Renal cortex interstitium (tissue), 15 donors: ENCODE measurements at places on chromosomes 2 and 18.

- no peak for DNase-seq
These were observed 1110.3 kb upstream of the KLHL29 start for GRCh38 chr2:22274661-22275060.

- DNase-seq, result no peak
These were observed 39.5 kb downstream of the SPATS2L start for GRCh38 chr2:200345975-200346374.

GRCh38 chr2:70995426-70995729, 705 bp upstream of the TEX261 start:
- DNase-seq, result no peak

GRCh38 chr18:49591271-49591670, 29.4 kb downstream of the LIPG start:
- DNase-seq, result no peak

- no peak for DNase-seq
These were observed 21.6 kb downstream of the GPR55 start for GRCh38 chr2:230903231-230904150.

DNA sequence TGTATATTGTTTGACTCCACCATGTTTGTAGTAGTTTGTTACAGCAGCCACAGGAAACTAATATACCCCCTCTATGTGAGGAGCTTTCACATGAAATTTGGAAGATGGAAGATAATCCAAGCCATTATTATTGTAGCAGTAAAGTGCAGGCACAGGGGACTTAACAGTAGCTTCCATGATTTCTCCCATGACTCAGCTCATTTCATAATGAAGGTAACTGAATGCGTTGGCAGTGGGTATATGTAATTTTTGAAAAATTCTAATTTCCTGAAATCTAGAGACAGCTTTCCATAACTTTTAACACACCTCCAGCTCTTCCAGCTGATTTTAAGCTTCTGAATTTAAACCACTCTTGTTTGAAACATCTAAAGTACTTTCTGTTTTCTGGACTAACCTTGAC, 181.2 kb downstream of the NR4A2 start:
- no peak for DNase-seq

DNA sequence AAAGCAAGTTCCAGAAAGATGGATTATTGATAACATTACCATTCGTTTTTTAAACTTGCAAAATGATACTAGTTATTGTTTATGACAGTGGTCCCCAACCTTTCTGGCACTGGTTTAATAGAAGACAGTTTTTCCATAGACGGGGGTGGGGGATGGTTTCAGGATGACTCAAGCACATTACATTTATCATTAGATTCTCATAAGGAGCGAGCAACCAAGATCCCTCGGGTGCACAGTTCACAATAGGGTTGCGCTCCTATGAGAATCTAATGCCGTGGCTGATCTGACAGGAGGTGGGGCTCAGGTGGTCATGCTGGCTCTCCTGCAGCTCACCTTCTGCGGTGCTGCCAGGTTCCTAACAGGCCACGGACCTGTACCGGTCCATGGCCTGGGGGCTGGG, 86.2 kb downstream of the BCL2 start:
- no peak for DNase-seq

DNA sequence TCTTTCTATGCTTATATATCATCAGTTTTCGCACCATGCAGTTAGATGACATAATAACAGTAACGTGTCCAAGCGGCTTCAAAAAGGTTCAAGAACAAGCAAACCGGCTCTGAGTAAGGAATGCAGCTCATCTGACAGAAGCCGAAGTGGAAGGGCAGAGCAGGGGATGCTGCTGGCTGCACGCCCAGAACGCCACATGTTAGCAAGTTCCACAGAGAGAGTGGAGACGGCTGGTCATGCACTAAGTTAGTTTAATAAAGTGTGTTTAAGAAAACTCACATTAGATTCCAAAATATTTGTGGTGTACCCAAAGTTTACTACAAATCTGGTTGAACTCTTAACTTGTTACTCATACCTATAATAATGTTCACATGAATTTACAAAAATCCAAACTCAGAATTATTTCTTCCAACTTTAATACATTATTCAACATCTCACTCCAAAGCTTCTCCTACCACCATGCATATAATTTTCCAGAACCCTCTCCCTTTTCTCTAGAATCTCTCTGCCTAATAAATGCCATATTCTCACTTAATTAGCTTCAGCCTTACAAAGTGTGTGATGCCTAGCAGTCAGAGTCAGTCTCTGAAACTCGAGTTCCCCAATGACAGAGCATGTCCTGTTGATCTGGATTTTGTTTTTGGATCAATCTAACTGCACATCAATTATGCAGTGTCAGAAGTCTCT, 170.0 kb downstream of the DNAH7 start:
- peak; percentile 65 for DNase-seq

DNA sequence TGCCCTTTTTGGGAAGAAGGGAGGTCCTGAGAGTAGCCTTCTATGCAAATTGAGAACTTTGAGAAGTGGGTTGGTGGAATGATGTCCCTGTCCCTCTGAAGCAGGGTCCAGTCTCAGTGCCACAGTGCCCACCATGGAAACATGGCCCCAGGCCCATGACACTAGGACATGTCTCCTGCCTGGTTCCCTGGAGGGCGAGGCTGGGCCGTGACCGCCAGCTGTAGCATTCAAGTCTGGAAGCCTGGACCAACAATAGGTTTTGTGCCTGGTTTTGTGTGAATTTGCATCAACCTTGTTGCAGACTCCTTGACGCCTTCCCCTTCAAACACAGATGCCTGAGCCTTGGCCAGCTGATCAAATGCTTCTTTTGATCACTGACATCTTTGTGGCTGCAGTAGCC, 27.5 kb downstream of the ARID5A start:
- no peak for DNase-seq

DNA sequence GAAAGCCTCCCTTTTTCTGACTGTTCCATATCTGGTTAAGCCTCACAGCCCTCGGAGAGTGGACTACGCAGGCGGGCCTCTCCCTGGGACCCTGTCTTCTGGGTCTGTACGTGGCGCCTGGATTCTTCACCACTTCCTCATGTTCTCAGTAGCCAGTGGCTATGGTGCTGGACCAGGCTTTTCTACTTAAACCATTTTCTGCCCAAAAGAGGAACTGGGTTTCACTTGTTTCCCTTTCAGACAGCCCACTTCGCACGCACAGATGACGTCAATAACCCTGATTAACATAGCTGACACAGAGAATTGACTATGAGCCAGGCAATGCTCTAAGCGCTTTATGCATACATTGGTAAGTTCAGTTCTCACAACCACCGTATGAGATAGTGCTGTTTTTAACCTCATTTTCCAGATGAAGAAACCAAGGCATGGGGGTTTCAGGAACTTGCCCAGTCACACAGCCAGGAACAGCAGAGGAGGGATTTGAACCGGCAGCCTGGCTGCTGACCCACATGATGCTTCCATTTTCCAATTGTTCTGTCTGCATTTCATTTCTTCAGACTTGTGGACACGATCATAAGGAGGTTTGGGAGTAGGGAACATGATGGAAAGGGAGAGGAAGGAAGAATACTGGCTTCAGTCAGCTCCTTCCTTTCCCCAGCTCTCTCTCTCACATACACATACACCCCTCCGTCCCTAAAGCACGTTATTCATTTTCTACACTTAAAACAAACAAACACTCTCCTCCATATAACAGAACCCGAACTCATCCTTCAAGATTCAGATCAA, 41.7 kb downstream of the MYOM1 start:
- no peak for DNase-seq

GRCh38 chr2:179917272-179917671, 55.9 kb upstream of the ZNF385B start:
- no peak for DNase-seq

- no peak for DNase-seq
These were observed 473.3 kb upstream of the HS6ST1 start for GRCh38 chr2:128791985-128792320.

- DNase-seq, result no peak
These were observed 808.2 kb downstream of the SUCLG1 start for GRCh38 chr2:83650898-83651297.

DNA sequence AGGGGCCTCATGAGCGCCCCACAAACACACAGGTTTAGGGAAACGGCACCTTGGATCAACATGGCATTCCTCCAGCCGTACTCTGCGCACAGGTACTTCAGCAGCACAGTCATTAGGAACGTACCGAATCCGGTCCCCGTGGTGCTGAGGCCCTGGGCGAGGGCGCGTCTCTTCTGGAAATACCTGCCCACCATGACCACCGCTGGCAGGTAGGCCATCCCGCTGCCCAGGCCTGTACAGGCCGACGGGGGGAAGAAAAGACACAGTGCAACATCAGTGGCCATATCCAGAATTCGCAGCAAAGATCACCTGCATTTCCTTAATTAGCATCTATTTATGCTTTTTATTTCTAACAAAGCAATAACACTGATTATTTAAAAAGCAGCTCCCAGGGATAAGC, 22.2 kb downstream of the SLC16A14 start:
- DNase-seq, result no peak

- no peak for DNase-seq
These were observed 52.5 kb upstream of the SLC14A2 start for GRCh38 chr18:45562567-45563479.

- DNase-seq, result no peak
These were observed 8.3 kb upstream of the TMEM178A start for GRCh38 chr2:39657287-39657937.

DNA sequence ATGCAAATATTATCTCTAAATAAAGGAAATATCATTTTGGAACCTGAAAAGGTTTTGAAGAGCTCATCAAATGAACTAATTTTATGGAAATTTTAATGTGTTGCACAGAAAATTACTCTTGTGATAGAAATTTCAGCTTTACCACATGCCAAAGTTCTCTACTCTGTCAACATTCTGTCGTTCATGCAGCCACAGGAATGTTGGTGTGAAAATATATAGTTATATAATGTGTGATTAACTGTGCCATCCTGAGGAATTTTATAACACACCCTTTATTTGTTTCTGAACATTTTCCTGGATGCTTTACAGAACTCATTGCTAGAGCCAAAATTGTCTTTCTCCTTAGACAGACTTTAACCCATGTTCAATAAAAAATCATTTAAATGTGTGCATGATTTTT, 202.5 kb upstream of the SLC8A1 start:
- no peak for DNase-seq

GRCh38 chr2:7722212-7722910, 805.1 kb downstream of the RNF144A start:
- DNase-seq, result no peak

- no peak for DNase-seq
These were observed 158.3 kb downstream of the ANTXR1 start for GRCh38 chr2:69171116-69171896.

- DNase-seq, result no peak
These were observed 62.9 kb downstream of the AFTPH start for GRCh38 chr2:64586883-64587481.

DNA sequence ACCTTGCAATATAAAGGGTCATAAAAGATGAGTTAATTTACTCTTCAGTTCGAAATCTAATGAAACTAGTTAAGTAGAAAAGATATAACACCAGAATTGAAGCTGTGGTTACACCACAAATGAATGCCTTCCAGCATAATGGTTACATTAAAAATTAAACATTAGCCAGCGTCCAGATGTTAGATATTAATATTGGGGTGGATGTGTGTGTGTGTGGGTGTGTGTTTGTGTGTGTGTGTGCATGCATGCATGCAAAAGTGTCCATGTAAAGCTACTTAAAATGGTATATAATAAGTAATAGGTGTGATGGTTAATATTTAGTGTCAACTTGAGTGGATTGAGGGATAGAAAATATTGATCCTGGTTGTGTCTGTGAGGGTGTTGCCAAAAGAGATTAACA, 170.4 kb upstream of the FN1 start:
- DNase-seq, result no peak
